ENCODE measurements at places on chromosomes 7 and 10. TPM values are rescaled to one million over a fixed set of nuclear protein-coding genes. Genes with fewer than 3 reads are reported as not detected.

Gene FRMPD2
- not detected for total RNA-seq

Gene LIPJ
- total RNA-seq: not detected

Gene NEUROG3
- total RNA-seq: not detected

Gene PKD2L1
- 0.23 TPM for total RNA-seq

Gene ANXA8L1
- total RNA-seq: 0.28 TPM

Gene MYO3A
- total RNA-seq: not detected

Gene MCM10
- 35.8 TPM for total RNA-seq

Gene MRPS24
- 78.9 TPM for total RNA-seq

Gene LIPK
- total RNA-seq: not detected

Gene PRXL2A
- total RNA-seq: 8.5 TPM

Gene RELN
- total RNA-seq: not detected

Gene RBP3
- total RNA-seq: not detected

Gene ASIC3
- total RNA-seq: 3.7 TPM

Gene LRRN3
- 253 TPM for total RNA-seq

Gene AGR3
- total RNA-seq: not detected

Gene TMEM213
- 0.26 TPM for total RNA-seq

Gene IGF2BP3
- total RNA-seq: 0.41 TPM

Gene FXYD4
- not detected for total RNA-seq

Gene EBLN1
- not detected for total RNA-seq

Gene CXCL12
- total RNA-seq: not detected

Gene PTN
- not detected for total RNA-seq

Gene MBLAC1
- 4.3 TPM for total RNA-seq

Gene LIPN
- total RNA-seq: not detected

Gene GCK
- 0.14 TPM for total RNA-seq

Gene PSMG3
- total RNA-seq: 26.2 TPM

Gene CRYGN
- 0.13 TPM for total RNA-seq

Gene STK32C
- 9.3 TPM for total RNA-seq

Gene ZC3HAV1L
- 15.2 TPM for total RNA-seq

Gene LEP
- total RNA-seq: not detected

Gene TRPV5
- not detected for total RNA-seq

Gene PAOX
- 5.5 TPM for total RNA-seq

Gene MBL2
- not detected for total RNA-seq

Gene PNLIP
- total RNA-seq: not detected

Gene ANLN
- 51.8 TPM for total RNA-seq

Gene TRPV6
- not detected for total RNA-seq

Gene ENO4
- not detected for total RNA-seq

Gene C7orf57
- total RNA-seq: 0.28 TPM

Gene GPNMB
- 0.10 TPM for total RNA-seq

Gene CYP26C1
- total RNA-seq: 0.05 TPM

Gene MUC12
- total RNA-seq: not detected

Gene TSPAN15
- 10.5 TPM for total RNA-seq

Gene JAKMIP3
- 0.31 TPM for total RNA-seq

Gene ARL3
- 3.2 TPM for total RNA-seq

Gene FZD8
- 0.48 TPM for total RNA-seq

Gene PIP
- not detected for total RNA-seq

Gene EMX2
- not detected for total RNA-seq

Gene SPDYE2
- total RNA-seq: 0.15 TPM

Gene MICALL2
- 2.0 TPM for total RNA-seq

Gene RARRES2
- total RNA-seq: not detected

Gene IQCE
- 7.5 TPM for total RNA-seq

Gene FERD3L
- total RNA-seq: not detected

Gene DNAJB9
- 16.5 TPM for total RNA-seq

Gene BCAP29
- total RNA-seq: 26.8 TPM

Gene ARMH3
- total RNA-seq: 24.0 TPM
